GM12891 (cell line): ENCODE measurements at places on chromosomes 3 and 15.

DNA sequence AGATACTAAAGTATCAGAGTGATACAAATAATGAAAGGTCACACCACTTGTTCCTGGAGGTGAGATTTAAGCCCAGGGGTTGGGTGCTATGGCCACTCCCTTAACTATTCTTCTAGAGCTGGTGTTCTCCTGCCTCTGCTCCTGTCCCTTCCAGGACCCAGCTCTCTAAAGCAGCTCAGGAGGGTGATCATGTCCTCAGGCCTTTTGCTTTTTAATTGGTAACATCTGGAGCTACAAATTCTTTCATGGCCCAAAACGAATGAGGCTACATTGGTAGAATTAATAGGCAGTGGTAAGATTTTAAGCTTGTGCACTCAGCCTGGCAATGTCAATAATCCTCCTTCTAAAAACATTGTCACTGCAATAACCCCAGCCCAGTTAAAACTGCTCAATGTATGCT is 38.2 kb upstream of the CNOT10 start:
- no peak for DNase-seq

DNA sequence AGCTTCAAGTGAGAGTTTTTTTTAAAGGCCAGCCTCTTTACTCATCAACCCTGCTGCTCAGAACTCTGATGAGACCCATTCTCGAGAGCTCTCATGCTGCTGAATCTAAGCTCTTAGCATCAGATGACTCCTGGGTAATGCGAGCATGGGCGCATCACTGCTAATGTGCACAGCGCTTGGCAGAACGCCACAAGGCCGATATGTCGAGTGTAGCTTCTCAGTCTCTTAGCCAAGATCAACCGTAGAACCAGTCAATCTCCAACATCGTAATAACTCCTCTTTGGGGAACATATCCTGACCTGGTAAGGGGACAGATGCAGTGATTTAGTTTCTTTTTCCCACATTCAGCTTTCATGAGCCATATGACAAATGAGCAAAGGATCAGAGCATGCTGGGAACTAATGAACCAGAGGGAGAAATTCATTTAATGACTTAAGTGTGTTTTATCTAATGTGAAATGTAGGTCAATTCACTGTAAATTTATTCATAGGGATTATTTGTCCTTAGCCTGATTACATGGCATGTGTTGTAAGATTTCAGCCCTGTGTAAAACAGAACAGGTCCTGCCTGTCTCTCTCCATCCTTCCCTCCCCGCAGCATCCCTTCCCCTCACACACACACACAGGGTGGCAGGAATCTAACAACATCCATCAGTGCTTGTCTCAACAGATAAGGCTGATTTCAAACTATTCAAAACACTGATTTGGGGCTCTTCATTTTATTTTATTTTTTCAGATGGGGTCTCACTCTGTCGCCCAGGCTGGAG is 195.4 kb upstream of the C2CD4B start:
- no peak for DNase-seq

DNA sequence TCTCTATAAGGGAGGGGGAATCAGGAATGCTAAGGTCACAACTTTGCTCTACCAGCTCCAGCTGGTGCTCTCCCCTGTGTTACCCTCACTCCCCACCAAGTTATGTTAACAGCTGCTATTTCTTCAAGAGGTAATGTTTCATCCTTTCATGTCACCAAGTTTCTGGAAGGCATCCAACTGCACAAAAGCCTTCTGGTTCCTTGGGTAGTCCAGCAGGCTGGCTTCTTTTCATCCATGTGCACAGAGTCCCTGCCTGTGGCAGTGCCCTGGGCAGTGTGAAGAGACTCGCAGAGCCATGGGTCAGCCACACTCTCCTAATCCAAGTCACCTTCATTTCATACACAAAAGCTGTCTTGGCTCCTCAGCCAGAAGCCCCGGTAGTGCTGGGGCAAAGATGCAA is 737.5 kb upstream of the LMCD1 start:
- no peak for DNase-seq

DNA sequence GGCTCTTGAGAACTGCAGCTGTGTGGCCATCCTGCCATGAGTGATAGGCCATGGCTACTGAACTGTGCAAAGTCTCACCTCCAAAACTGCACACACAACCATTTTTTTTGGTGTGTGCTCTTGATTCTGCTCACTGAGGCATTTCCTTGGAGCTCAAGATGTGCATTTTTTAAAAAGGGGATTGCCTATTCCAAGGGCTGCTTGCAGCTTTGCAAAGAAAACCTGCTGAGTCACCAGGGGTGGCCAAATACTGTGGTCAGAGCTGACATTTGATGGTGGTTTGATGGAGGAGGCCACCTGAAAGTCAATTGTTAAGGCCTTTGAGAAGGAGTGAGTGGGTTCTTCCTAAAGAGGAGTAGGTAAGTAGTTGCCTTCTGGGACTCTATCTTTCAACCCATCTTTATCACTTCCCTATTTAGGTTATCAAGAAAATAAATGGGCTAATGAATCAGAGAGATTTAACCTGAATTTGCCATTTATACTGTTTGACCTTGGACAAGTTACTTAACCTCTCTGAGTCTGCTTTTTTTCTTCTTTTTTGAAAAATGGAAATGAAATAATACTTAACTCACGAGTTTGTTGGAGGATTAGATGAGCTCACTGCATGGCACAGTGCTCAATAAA is 87.9 kb downstream of the CHST2 start:
- DNase-seq, result peak; percentile 21

DNA sequence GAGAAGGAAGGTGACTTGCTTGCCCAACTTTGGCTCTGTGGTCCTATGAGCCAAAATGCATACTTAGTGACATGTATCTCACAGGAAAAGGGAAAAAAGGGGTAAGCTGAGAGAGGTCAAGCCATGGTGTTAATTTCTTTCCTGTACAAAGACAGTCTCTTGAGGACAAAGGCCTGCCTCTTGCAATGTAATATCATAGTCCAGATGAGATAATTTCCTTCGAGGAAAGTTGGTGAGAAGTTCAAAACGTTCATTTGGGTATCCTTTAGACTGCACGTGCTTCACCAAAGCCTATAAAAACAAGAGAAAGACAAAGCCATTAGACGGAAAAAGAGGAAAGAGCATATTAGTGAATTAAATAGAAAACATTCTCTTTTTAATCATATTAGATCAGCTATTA is 18.4 kb upstream of the TM4SF19 start:
- DNase-seq, result no peak
